ENCODE measurements at places on chromosomes 3 and 15.

DNA sequence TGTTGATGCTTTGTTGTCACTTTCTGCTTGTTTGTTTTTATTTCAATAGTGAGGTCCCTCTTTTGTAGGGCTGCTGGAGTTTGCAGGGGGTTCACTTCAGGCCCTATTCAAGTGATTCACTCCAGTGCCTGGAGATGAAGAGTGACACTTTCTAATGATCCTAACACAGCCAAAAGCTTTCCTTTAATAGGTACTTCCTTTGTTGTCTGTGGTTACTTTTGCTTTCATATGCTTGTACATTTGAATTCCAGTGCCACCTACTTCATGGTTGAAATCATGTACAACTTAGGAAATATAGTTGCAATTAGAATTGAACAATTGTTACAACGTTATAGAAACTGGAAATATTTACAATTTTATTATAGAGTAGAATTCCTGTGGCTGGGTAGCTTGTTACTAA, 466.8 kb upstream of the EPHA3 start:
- no peak for DNase-seq

GRCh38 chr15:50968353-50968752, 59.9 kb downstream of the AP4E1 start:
- no peak for DNase-seq

GRCh38 chr3:127088511-127089351, 104.2 kb upstream of the PRR23E start:
- no peak for DNase-seq

DNA sequence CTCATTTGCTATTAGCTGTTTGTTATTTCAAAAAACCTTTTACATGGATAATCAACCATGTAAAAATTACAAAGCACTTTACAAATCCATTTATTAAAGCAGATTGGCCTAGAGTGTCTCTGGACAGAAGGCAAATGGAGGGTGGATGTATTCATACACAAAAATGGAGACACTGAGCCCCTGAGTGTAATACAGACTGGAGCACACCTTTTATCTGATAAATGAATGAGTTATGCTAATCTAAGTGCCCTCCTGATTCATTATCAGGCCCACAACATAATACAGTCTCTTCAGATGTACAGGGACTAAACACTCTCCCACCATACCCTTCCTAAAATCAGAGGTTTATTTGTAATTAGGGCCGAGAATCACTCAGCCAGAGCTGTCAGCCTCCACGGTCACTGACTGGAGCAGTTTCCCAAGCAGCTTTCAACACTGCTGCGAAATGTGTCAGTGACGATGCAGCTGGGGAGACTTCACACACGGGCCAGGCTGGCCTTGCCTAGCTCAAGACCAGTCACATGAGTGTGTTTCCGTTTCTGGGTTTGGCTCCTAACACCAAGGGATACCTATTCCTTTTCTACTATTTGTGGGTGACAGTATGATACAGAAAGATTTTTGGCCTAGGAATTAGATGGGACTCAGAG, 271.8 kb downstream of the ZIC1 start:
- no peak for DNase-seq

DNA sequence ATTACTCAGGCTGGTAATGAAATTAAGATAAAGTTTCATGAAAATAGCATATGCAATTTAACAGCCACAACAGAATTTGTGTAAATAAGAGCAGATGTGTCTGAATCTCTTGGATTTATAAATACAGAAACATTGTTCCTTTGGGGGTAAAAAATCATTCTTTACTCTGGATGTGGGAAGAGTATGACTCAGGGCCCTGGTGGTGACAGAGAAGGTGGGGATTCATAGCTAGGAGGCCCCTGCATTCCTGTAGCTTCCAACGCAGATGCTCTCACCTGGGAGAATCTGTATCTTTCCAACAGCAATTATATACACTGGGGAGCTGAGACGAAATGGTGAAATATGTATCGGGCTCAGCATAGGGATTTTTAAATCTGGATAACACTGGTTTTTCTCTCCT, 167.6 kb upstream of the CADPS start:
- no peak for DNase-seq

DNA sequence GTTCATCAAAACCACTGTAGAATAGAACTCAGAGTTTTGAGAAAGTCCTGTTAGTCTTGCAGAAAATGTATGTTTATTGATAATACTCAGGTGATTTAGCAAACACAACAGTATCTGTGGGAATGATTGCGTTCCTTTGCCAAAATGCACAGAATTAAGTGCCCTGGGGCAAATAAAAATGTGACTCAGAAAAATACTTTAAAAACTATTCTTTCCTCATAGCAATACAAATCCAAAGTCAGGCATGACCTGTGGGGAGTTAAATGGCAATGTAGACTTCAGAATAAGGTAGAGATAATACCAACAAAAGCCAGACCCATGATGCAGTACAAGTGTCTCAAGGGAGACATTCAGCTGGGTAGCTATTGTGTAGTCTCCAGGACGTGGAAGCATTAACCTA, 72.3 kb upstream of the SNTN start:
- DNase-seq = no peak

GRCh38 chr15:100771746-100772145, 107.9 kb upstream of the ALDH1A3 start:
- no peak for DNase-seq

Measured in GM12865 (cell line).